Urothelium cell line (cell line): ENCODE measurements at places on chromosomes 2 and 18.

DNA sequence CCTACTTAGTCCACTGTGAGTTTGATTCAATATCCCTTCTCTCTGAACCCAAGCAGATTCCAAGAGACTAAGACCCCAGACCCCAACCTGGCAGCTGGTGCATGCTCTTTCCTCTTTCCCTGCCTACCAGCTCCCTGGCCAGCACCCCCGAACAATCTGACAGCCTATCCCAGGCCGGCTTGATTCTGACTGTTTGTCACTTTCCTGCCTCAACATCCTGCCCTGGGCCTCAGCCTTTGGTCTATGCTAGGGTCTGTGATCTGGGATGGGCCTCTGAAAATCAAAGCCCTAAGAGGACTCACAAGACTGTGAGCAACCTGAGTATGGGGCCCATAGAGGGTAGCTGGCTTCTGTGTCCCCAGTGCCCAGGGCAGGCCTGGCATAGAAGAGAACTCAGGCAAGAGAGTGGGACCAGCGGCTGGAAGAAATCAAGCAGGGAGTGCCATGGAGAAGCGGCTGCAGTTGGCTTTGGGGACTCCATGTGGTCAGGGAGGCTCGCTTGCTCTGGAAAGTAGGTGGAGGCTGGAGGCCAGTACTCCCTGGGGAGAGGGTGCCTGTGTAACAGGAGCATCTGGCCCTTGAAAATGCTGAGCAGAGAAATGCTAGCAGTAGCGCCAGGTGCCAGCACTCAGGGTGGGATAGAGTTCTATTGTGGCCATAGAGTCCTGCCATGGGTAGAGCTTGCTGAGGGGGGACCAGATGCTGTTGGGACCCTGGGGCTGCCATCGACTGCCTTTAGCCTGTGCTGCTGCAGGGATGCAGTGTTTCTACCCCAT lies 343.9 kb downstream of the DYSF start:
- DNase-seq: no peak

DNA sequence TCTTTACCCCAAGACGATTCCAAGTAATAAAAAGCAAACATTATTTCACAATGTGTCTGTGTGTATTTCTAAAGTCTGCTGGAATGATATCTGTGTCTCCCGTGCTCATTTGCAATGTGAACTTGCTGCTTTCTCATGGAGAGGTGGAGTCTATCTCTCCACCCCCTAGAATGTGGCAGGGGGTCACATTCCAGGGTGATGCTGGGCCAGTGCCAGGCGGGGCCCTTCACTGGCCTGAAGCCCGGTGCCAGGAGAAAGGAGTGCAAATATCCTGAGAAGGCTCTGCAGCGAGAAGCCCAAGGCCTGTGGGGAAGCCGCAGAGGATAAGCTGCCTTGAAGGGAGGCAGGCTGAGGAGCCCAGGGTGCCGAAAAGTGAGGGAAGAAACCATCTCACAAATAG lies 26.8 kb upstream of the LDLRAD4 start:
- peak; percentile 92 for DNase-seq

DNA sequence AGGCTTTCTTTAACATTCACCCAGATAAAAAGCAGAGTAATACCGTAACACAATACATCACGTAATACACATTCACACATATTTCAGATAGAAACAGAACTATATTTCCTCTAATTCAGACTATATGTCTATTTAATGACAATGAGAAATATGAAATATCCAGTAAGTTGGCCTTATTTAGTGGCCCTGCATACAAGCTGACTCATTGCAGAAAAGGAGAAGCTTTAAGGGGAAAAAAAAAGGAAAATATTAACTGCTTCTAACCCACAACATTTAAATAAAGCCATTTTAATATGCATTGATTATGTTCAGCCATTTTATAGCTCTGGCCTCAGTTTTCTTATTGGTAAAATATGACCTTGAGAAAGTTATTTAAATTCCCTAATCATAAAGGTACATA lies 94.8 kb downstream of the PPP1R1C start:
- DNase-seq: no peak

GRCh38 chr2:24509840-24510239 lies 18.8 kb downstream of the NCOA1 start:
- DNase-seq: no peak

GRCh38 chr2:1856922-1857321 lies 112.6 kb upstream of the PXDN start:
- DNase-seq: no peak

- DNase-seq: peak; percentile 6
Observed at GRCh38 chr2:31886700-31887099, 124.1 kb downstream of the MEMO1 start.

DNA sequence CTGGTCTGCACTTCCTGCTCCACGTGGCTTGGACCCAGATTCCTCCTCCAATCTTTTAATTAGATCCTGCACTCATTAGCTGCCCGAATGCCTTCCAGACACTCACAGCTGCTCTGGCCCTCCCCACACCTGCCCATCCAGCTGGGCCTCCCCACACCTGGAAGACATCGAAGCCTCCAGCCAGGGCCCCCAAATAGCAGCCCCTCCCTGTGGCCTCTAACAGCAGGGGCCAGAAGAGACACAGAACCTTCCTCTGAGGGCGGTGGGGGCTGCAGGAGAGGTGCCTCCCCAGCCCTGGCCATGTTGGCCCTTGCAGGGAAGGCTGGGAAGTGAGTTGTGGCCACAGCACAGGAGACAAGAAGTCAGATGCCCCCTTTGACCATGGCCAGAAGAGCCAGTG lies 252.8 kb downstream of the DYSF start:
- DNase-seq: no peak

DNA sequence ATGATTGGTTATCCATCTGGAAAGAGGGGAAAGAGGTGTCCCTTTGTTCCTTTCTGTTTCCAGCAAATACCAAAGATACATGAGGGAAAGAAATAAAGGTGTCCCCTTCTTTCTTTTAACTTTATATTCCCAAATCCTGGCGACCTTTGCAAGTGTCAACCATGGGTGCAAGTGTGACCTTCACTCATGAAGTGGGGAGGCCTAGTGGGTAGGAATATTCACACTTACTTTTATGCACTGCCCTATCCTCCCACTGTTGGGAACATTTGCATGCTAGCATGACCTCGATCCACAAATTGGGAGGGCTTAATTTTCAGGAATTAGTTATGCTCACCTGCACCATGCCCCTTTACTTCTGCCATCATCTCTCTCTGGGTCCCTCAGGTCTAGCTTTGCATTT lies 70.2 kb upstream of the ZNF804A start:
- no peak for DNase-seq

GRCh38 chr18:33577685-33578517 lies at the start of gene ASXL3:
TSS of gene ASXL3 (plus strand) at chr18:33578219. CDS start at chr18:33578632, 413 bp downstream.
- peak; percentile 35 for DNase-seq

DNA sequence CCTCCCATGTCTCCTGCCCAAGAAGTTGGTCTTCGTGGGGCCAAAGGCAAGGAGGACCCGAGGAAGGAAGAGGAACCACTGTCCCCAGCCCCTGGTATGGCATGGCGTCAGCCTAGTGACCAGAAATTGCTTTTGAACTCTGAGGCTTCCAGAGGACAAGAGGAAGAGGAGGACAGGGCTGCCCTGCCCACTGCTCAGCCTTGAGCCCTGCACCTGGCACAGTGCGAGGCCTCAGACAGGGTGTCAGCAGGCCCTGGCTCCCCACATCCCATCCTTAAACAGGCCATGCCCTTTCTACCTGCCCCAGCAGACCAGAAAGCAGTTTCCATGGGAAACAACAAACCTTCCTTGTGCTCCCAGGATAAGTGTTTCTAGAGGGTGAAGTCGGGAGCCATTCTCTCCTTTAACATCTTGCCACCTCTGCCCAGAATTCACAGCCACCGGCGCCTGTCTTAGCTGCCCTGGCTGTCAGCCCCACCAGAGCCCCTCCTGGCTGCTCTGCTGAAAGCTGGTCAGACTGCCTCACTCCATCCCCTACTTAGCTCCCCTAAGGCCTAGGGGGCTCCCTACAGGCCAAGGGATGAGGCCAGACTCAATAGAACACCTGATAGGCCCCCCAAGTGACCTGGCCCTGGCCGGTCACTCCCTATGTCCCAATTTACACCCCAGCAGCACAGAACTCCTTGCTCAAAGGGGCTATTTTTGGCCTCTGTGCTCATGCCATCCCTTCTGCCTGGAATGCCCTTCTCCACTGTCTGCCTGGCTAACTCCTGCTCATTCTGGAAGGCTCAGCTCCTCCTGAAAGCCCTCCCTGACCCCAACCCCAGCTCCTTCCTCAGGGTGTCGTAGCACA lies 20.6 kb downstream of the ATOH8 start:
- no peak for DNase-seq

- DNase-seq: no peak
Observed at GRCh38 chr2:121731366-121731765, 5.3 kb downstream of the NIFK start.

DNA sequence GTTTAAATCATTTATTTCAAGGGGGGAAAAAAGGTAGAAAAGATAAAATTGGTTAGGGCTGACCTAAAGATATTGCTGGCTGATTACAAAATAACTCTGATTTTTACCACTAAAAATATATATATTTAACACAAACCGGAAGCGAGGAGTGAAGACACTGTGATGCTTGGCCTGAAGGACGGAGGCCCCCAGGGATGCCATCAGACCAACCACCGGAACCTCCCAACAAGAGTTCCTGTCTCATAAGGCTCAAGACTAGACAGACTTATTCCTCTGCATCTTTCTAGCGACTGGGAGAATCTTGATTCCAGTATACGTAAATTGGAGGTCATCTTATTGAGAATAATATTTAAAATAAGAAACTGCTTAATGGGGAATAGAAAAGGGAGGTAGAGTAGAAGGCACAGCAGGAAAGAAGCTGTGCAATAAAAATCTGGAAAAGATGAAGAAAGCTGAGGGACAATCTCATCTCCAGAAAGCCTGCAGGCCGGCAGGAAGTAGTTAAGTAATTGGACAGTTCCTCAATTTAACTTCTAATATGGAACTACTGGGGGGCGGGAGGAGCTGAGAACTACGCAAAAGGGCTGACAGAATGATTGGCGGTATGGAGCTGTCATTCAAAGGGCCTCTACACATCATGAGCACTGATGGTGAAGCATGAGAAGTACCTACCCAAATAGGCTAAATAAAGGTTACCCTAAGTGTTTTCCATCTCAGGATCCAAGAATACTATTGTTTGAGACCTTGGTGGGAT lies 91.1 kb downstream of the DTNB start:
- no peak for DNase-seq

- DNase-seq: no peak
Observed at GRCh38 chr2:234763002-234763873, 188.6 kb upstream of the SH3BP4 start.

GRCh38 chr2:9735335-9735734 lies 104.5 kb upstream of the YWHAQ start:
- DNase-seq: no peak

- DNase-seq: no peak
Observed at GRCh38 chr2:58860586-58860985, 619.5 kb upstream of the FANCL start.

DNA sequence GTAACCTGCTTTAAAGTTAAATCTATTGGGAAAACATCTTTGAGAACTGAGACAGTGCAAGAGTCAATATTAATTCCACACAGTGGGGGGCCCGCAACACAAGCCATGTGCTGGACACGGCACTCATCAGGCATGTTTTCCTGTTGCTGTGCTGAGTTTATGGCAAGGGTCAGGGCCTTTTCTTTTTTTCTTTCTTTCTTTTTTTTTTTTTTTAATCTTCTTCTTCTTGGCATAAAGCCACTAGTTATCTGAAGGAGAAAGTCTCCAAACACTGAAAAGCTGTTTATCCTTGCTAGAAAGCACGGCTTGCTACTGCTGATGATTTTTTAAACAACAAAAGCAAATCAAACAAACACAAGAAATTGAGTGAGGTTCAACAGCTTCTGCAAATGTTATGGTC lies 252.1 kb downstream of the ZNF521 start:
- no peak for DNase-seq

GRCh38 chr2:235608200-235608887 lies 114.5 kb downstream of the AGAP1 start:
- DNase-seq: no peak

GRCh38 chr2:239891698-239892097 lies 133.4 kb downstream of the NDUFA10 start:
- no peak for DNase-seq

GRCh38 chr2:207813221-207813916 lies 43.7 kb upstream of the FZD5 start:
- no peak for DNase-seq

- DNase-seq: no peak
Observed at GRCh38 chr2:9269695-9270360, 63.2 kb downstream of the ASAP2 start.

DNA sequence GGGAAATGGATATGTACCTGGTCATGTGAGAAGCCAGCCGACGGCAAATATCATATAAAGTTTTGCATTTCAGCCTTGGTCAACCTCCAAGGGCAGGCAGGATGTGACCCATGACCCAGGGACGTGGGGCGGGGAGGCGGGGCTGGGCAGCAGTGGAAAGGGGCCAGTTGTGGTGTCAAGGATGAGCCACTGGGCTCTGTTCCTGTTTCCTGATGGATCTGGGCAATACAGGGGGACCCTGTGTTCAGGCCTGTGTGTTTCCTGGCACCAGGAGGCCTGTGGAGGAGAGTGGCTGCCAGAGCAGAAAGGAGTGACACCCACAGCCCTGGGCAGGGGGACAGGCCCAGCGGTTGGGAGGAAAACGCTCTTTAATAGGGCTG lies 106.9 kb downstream of the GATA6 start:
- DNase-seq: no peak

GRCh38 chr2:229090225-229090624 lies 180.9 kb downstream of the PID1 start:
- peak; percentile 8 for DNase-seq

- no peak for DNase-seq
Observed at GRCh38 chr2:223952280-223952968, 4.8 kb upstream of the MRPL44 start.

GRCh38 chr2:128291161-128291843 lies 27.4 kb downstream of the HS6ST1 start:
- DNase-seq: no peak

GRCh38 chr18:47262301-47263149 lies 11.1 kb upstream of the SKOR2 start:
- no peak for DNase-seq

DNA sequence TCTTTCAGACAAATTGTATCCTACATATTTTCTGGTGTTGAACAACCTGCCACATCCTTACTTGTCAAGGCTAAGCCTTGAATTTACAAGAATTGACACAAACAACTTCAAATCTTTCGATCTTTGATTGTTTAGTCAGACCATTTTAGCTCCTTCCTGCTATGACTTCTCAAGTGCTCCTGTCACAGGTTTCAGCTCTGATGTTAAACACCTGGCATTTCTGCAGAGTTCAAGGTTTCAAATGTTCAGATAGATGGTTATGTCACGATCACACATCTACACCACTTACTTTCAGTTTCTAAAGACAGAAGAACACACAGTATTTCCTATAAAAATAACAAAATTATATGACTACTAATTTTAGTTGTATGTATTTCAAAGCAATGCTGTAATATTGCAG lies 84.0 kb downstream of the RND3 start:
- DNase-seq: no peak

- DNase-seq: no peak
Observed at GRCh38 chr2:98426771-98427170, 17.9 kb upstream of the INPP4A start.

GRCh38 chr2:241861264-241861663 lies 2.6 kb upstream of the PDCD1 start:
- no peak for DNase-seq
